Fibroblast of the aortic adventitia (primary cell): ENCODE measurements at places on chromosomes 11 and 22. TPM values are rescaled to one million over a fixed set of nuclear protein-coding genes. Genes with fewer than 3 reads are reported as not detected.

GRCh38 chr11:128399251-128400121 lies 187.9 kb downstream of the ETS1 start:
- peak; percentile 43 for DNase-seq

GRCh38 chr11:86181379-86181778 lies 63.2 kb upstream of the EED start:
- DNase-seq = no peak

DNA sequence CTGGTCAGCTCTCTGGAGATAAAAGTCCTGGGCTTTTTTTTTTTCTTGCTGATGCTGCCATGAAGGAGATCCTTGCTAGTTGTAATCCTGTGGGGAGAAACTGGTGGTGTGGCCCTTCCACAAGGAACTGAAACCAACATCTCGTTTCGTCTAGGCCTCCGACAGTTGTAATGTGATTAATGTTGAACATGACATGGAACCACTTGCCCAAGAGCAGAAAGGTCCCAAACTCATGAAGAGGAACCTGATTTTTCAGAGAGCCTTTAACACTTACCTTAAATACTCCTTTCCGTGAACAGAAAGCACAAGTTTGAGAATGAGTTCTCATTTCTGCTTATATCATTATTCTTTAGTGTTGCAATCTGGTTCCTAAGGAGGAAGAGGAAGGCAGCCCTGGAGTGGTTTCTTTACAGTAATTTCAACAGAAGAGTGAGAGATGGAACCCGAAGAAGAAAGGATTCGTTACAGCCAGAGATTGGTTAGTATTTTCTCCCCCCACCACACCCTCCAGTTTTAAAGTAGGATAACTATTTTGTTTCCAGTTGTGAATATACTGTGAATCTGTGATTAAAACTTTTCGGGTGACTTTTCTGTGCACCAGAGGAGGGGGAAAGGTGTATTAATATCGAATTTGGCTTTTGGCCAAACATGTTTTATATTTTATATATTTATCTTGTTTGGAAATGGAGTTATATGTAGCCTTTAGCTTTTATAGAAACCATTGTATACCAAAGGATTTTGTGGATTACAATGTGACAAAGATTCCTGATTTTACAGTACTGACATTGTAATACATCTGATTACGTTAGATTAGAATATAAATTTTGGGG lies 2.0 kb downstream of the KDM2A start:
- DNase-seq = peak; percentile 52

DNA sequence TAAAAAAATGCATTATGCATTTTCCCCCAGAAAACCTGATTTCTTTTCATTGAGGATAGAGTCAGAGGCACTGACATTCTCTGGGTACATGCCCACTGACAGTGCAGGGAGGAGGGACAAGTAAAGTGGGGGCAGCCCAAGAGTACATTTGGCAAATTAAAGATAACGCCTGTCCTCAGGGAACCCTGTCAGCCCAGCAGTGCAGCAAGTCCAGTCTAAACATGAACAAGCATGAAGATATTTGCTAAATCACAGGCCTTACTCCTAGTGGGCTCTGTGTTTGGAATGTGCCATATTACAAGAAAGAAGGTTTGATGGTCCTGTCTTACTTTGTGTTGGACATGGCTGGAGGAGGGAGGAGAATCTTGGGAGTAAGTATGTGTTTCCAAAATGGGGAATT lies 37.9 kb downstream of the AMOTL1 start:
- DNase-seq = peak; percentile 48

DNA sequence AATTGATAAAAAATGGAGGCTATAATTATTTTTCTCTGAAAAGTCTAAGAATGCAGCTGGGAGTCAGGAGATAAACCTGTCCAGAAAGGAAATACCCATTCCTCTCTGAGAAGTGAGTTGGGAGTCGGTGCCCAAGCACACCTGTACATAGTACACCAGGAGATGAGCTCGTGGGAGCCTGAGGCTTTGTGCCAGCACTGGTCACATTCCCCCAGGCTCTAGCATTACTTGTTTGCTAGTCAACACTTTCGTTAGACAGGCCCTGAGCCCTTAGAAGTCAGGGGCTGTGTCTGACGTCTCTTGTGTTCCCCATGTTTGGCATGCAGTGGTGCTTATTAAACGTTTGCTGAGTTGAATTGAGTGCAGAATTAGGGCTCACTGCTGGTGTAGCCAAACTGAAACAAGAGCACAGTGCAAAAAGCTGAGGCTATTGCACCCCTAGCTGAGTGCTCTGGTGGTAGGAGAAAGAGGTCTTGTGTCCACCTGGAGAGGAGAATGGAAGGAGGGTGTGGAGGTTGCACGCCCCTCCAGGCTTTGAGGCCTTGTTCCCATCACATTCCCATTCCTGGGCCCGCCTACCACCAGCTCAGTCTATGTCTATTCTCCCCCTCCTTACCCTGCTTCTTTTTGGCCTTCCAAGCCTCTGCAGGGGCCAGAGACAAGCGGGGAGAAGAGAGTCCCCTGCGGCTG lies 6.8 kb downstream of the ROBO4 start:
- DNase-seq = no peak

- DNase-seq = no peak
These were observed 628.1 kb downstream of the METTL15 start for GRCh38 chr11:28736256-28736655.

DNA sequence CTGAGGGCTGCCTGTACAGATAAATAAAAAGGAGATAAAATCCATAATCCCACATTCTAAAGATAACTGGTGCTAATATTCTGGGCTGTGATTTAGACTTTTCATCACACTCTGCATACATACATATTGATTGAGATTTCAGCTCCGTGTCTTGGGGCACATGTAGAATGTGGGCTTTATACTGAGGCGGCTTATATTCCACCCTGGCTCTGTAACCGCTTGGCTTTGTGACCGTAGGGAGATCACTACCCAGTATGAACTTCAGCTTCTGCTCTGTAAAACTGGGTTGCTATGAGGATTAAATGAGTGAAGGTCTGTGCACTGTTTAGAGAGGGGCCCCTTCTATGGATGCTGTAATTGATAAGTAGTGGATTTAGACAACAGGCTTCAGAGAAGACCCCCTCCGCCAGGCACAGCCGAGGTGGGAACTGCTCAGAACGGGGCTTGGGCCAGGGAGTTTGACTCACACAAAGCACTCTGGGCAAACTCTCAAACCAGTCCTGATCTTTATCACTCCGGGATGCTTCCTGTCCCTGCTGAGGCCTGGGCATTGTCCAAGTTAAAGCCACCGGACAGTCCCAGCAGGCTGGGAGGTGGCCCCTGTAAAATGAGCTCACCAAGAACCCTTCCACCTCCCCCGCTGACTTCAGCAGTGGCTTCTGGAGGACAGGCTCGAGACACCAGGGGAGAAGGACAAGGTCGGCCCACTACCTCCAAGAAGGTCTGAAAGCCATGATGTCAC lies 17.2 kb downstream of the KIAA1671 start:
- peak; percentile 51 for DNase-seq

Gene OR52H1
- total RNA-seq = 0.41 and 0.81 TPM in 2 replicates

Gene PKP3
- 1.3 and 5.6 TPM in 2 replicates for total RNA-seq

Gene HSPB2
- 1.5 and 3.3 TPM in 2 replicates for total RNA-seq

Gene CRY2
- total RNA-seq = 12.6 and 19.6 TPM in 2 replicates

Gene MAP6
- 3.4 and 10.0 TPM in 2 replicates for total RNA-seq

Gene MMP12
- total RNA-seq = not detected in 2 replicates

Gene TUB
- total RNA-seq = 18.2 and 19.2 TPM in 2 replicates
